ENCODE measurements at places on chromosomes 12 and 14.

DNA sequence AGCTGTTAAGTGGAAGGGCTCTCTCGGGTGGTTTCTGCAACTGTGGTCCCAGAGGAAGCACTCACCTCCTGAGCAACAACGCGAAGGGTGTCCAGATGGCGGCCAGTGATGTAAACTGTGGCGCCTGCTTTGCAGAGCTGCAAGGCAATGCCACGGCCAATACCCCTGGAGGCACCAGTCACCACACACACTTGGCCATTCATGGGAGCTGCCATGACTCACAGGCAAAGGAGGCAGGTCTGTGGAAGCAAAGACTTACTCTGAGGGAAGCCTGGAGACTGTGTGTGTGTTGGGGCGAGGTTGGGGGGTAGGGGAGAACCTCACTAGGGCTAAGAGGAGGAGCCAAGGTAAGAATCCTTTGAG is 707 bp downstream of the DHRS1 start:
- peak; percentile 32 for DNase-seq

- DNase-seq: no peak
Measured at GRCh38 chr12:14936224-14936861, 2.0 kb downstream of the ERP27 start.

DNA sequence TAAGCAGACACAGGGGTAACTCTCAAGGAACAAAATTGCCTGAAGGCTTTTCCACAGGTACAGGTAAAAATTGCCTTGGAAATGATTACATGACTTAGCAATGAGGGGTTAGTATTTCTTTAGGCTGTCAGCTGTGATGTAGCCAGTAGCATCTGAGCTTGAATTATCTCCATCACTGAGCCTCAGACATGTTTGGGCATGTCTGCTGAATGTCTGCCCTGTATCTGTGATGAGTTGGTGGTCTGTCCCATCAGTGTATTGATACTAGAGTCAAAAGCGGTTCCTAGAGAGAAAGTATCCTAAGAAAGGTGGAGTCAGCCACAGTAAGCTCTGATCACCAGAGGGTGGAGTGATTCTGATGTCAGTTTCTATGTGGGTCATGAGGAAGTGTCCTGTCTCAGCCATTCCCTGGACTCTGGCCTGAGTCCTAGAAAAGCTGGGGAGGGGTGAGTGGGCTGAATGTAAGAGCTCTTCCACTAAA is 16.3 kb downstream of the AKAP6 start:
- no peak for DNase-seq

DNA sequence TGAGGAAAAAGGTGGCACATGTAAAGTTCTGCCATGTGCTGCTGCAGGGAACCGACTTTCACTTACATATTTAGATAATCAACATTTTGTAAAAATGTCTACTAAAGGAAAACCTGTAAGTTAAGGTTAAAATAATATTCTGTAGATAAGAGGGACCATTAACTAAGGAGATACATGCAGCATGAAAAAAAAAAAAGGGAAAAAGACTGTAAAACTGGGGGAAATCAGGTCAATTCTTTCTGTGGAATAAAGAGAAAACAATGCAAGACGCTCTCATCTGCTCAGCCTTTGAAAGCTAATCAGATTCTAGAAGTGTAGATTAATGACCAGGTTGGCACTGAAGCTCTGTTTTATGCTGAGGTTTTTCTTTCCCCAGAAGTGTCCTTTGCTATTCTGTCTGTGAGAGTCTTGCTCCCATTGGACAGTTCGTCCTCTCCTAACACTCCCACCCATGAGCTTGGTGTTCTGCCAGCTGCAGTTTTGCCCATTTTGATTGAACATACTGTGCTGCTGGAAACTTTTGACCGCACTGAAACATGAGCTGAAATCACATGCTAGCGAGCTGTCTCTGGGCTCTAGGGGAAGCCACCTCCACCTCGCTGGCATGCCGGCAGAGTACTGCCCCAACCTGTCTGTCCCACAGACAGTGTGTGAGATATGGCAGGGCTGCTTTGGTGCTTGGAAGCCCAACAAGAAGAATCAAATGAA is 39.7 kb downstream of the PPTC7 start:
- DNase-seq: no peak

DNA sequence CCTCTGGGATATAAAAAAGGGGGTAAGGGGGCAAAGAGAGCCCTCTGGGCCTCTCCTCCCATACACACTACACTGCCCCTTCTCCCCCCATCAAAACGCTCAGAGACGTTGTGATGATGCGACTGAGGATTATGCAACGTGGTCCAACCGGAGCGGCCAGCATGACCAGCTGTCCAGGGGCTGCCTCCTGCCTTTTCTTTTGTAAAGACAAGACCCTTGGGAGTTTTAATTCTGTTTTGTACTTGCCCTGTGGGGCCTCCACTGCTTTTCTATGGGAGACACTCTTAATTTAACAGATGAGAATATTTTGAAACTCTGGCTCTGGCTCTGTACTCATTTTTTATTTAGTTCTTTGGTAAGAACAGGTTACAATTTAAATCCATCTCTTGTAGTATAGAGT is 7.2 kb downstream of the MBD6 start:
- no peak for DNase-seq

Measured in activated CD4-positive, alpha-beta T cell treated with anti-CD3 and anti-CD28 coated beads for 48 hours (primary cell).